ENCODE measurements at places on chromosomes 13 and 19. TPM values are rescaled to one million over a fixed set of nuclear protein-coding genes. Genes with fewer than 3 reads are reported as not detected.

GRCh38 chr13:98279473-98280175 is 102.6 kb upstream of the RNF113B start:
- no peak for DNase-seq

- no peak for DNase-seq
Measured at GRCh38 chr19:8150178-8150865, 930 bp upstream of the FBN3 start.

- no peak for DNase-seq
Measured at GRCh38 chr13:77055158-77055557, 28.2 kb upstream of the FBXL3 start.

DNA sequence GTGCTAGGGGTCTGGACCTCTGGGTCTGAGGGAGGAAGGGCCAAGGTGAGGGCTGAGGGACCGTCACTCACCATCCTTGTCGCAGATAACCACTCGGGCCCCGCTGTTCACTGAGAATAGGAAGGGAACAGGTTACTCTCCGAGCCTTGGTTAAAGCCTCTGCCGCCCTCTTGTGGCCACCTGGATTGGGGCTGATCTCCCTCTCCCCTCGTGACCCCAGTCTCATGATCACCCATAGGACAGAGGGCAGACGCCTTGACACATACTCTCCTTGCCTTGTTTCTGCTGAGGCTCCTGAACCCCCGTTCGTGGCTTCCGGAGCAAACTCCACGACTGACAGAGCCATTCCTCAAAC is 580 bp downstream of the HSD17B14 start:
- peak; percentile 67 for DNase-seq

- DNase-seq: no peak
Measured at GRCh38 chr13:47027780-47028437, 131.1 kb upstream of the HTR2A start.

DNA sequence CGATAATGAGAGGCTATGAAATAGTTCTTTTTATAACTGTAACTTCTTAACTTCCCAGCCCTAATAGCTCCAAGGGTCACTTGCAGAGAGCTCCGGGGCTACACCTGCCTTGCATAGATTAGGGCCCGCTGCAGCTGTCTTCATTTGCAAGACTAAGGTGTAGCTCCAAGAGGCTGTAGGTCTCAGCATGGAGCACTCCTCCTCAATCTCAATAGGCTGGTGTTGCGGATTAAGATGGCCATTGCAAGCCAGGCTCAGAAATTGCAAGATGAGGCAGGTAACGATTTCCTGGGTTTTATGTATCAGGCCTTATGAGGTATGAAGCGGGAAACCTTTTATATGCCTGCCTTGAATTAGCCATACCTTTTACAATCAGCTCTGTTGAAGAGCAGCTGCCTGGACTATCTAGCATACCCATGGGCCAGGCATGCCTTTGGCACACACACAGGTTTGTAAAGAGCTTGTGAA is 185.7 kb downstream of the TM9SF2 start:
- DNase-seq: no peak

DNA sequence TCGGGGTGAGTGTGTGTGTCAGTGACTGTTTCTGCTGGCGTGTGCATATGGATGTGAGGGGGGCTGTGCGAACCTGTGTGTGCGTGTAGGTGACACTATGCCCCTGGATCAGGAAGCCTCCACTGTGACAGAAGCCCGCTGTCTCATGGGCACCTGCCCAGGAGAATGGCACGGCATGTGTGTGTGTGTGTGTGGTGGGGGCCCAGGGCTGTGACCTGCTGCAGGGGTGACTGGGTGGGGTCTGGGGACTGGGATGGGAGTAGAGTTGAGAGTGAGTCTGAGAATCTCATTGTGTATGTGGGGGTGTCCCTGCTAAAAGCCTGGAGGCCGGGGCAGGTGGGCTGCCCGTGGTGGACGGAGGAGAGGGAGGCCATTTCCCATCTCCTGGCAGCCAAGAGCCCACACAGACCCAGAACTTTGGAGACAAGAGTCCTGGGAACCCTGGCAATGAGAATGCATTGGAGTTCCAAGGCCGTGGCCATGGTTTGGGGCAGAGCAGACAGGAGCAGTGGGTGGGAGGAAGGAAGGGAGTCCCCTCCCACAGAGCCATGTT is 6.4 kb upstream of the TPM4 start:
- DNase-seq: no peak

DNA sequence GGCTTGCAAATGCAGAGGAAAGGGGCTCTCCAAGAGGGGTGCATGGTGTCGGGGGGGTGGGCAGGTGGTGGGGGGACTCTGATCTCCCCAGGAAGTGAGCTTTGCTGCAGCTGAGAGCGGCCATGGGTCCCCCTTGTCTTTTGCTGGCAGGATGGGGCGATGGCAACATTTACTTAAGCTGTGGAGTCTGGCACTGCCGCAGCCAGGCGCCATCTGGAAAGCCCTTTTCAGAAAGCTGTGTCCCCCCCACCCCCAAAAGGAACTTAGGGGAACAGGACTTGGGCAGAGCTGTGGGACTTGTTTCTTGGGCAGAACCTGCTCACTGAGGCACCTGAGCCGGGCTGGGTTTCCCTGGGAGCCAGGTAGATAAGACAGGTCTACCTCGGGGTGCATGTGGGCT is 80.7 kb downstream of the ZNF536 start:
- no peak for DNase-seq

DNA sequence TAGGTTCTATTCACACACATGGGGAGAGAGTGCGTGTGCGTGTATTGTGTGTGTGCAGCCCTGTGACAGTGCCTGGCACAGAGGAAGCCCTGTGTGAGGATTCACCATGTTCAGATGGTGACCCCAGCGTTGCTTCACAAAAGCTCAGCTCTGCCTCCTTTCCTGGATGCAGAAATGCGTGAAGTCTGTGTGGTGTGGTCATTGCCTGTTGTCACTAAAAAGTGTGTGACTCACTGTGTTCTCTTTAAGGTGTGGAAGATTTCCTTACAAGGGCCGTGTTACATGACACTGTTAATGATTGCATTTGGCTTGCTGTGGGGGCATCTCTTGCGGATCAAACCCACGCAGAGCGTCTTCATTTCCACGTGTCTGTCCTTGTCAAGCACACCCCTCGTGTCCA is 19.5 kb upstream of the DCUN1D2 start:
- no peak for DNase-seq

- no peak for DNase-seq
Measured at GRCh38 chr19:52335768-52336116, 301 bp upstream of the ZNF610 start.

DNA sequence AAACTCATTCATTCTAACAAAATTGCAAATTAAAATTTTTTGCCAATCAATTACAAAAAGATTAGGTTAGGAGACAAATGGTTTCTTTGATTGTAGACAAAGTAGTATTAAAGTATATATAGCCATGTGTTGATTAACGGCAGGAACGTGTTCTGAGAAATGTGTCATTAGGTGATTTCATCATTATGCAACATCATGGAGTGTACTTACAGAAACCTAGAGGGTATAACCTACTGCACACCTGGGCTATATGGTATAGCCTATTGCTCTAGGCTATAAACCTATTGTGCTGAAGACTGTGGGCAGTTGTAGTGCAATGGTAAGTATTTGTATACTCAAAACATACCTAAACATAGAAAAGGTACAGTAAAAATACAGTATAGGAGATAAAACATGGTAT is 906.8 kb upstream of the SPRY2 start:
- no peak for DNase-seq

DNA sequence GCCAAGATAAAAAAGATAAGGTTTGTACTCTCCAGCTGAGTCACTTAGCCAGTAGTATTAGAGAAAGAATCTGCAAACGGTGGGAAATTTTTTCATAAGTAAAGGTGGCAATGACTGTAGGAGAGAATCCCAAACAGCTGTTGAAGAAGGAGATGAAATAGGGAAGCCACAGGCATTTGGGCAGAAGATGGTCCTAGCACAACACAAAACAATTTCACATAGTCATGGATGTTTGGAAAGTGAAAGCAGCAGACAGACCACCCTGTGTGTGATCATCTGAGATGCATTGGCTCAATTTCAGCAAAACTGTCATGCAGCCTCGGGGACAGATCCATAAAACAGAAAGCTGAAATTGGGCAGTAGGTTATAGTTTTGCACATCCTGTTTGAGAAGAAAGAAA is 2832.4 kb downstream of the PCDH9 start:
- no peak for DNase-seq

Gene SMIM44
- total RNA-seq: not detected

Gene CCL25
- total RNA-seq: 0.29 TPM

GRCh38 chr19:19300613-19301012 is 19.7 kb downstream of the SUGP1 start:
- no peak for DNase-seq

DNA sequence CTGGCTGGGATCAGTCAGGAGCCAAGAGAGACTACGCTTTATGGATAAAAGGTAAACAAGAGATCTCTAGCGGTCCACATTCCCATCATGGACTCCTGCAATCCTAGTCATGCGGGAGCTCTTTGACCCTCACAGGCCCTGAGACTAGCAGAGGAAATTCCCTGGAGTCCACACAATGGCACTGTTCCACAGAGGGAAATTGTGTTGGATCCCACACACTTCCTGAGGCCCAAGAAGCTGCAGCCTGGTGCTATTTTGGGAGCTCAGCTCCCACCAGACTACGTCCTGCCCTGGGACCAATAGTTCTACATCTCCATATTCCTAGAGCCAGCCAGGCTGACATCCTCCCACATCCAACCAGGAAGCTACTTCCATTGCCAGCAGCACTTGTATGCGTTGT is 2358.4 kb downstream of the PCDH9 start:
- DNase-seq: no peak

Gene DNASE2
- total RNA-seq: 20.4 TPM

Gene CCDC61
- total RNA-seq: 24.9 TPM

GRCh38 chr13:110913322-110914080 is 1.4 kb downstream of the ANKRD10 start:
- DNase-seq: no peak

DNA sequence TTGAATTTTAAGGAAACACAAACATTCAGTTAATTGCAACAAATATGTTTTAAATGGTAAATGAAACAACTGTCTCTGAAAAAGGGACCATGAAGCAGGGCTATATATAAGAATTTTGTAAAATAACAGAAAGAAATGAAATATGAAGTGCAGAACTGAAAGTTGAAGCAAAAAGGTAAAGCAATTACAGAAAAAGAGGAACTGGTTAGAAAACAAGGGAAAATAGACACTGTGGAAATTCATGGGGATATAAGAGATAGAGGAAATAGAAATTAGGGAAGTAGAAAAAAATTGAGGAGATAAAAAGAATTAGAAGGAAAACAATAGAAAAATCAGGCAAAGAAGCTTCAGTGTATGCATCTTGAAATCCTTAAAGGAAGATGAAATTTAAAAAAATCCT is 40.0 kb upstream of the TDRD3 start:
- no peak for DNase-seq

Gene NKPD1
- total RNA-seq: 0.54 TPM

Gene RASGRP4
- 1.1 TPM for total RNA-seq

DNA sequence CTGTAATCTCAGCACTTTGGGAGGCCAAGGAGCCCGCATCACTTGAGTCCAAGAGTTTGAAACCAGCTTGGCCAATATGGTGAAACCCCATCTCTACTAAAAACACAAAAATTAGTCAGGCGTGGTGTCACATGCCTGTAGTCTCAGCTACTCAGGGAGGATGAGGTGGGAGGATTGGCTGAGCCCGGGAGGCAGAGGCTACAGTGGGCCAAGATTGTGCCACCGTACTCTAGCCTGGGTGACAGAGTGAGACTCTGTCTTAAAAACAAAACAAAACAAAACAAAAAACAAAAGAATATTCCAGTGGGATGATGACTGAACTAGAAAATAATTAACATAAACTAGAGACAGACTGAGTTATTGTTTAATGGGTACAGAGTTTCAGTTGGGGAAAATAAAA is 81.7 kb upstream of the ABCC4 start:
- DNase-seq: no peak

DNA sequence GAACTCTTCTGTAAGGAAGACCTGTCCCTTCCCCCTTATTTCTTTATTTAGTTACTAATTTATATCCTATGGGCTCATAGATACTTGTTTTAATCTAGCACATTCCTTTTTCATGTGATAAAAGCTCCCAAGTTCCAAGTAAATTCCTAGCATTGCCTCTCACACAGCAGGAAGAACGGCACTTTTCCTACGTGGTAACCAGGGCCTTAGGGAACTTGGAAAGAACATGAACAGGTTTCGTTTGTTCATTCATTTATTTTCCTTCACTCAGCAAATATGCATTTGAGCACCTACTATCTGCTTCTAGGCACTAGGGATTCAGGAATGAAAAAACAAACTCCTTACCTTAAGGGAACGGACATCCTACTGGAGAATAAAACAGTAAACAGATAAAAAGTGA is 125.1 kb downstream of the SIPA1L3 start:
- no peak for DNase-seq

Gene DAZAP1
- 134 TPM for total RNA-seq

Gene VSIG10L
- 8.6 TPM for total RNA-seq

Gene ZSCAN4
- total RNA-seq: not detected

GRCh38 chr19:17562097-17562496 is 6.6 kb downstream of the COLGALT1 start:
- no peak for DNase-seq

Gene PRR36
- 25.1 TPM for total RNA-seq

GRCh38 chr19:56838909-56839651 is 1.4 kb downstream of the PEG3 start:
- no peak for DNase-seq

Gene CABP5
- not detected for total RNA-seq

DNA sequence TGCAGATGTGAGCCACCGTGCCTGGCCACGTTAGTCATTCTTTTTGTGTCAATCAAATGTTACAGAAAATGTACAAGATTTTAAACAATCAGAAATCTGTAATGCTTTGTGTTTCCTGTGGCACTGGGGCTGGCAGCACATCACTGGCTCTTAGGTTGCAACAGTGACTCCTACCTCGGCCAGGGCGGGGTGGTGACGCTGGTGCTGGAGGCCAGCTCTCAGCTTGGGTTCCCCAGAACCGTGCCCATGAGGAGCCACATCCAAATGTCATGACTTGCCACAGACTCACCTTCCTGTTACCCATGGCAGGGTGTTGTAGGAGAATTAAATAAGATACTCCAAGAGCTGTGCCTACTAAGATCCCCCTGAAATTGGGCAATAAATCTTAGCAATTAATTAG is 161.7 kb downstream of the TEX29 start:
- no peak for DNase-seq

- no peak for DNase-seq
Measured at GRCh38 chr19:18536475-18536874, 6.9 kb downstream of the FKBP8 start.

Gene USP12
- 23.0 TPM for total RNA-seq

DNA sequence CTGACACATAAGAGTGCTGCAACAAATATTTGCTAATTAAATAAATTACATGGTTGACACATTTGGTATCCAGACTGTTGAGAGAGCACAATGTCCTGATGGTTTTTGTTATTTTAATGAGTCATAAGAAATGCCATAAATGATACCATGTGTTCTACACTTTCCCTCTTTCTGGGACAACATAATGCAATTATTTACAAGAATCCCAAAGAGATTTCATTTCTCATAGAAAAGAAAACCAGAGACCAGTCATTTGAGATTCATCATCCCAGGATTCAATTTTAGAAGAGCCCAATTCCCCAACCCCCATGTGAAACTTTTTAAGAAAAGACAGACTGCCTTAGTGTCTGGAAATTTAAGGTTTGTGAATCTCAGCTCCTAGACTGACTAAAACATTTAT is 399.6 kb downstream of the DCT start:
- DNase-seq: no peak

Measured in mesothelial cell of epicardium (in vitro differentiated cells).